Stimulated activated CD4-positive, alpha-beta T cell treated with anti-CD3 and anti-CD28 coated beads, Interleukin-4, amount 100 ng/mL, for 4 hours (primary cell): ENCODE measurements at places on chromosomes 13 and 19.

- DNase-seq: no peak
Measured at GRCh38 chr19:8109455-8109854, 39.9 kb downstream of the FBN3 start.

GRCh38 chr13:107203146-107203847 is 635.4 kb upstream of the ARGLU1 start:
- no peak for DNase-seq

DNA sequence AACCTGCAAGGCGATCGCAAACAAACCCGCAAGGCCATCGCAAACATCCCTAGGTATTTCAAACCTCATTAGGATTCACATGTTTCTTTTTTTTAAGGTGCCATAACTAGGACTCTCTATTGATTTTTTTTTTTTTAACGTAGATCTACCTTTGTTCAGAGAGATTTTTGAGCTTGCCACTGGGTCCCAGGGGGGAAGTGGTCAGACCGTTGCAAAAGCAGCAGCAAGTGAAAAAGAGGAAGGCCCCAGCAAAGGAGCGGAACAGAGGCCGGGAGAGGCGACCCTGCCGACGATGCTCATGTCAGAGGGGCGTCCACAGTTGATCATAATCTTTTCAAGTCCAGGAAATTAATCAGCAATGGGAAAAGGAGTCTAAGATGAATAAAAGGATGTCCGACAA is 32.7 kb upstream of the FLT1 start:
- DNase-seq: no peak

DNA sequence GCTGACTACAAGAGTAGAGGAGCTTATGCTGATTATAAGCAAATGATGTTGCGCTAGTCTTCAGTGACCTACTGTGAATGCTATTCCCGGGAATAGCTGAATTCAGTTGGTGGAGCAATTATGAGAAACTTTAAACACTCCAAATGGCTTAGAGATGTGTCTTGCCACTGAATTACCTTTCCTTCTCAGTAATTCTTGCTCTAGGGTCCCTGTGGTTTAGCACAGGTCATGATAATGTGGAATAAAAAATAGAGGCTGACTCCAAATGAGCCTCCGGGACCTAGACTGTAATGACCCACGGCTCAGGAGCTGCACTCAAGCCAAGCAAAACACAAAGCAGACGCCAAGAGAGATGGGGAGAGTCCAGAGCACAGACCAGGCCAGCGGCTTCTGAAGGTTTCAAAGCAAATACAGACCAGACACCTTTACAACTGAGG is 124.7 kb downstream of the RGCC start:
- no peak for DNase-seq
